SJCRH30 (cell line): ENCODE measurements at places on chromosomes 11 and 22.

- no peak for DNase-seq
These were observed 18.8 kb upstream of the CDKN1C start for GRCh38 chr11:2904153-2905052.

DNA sequence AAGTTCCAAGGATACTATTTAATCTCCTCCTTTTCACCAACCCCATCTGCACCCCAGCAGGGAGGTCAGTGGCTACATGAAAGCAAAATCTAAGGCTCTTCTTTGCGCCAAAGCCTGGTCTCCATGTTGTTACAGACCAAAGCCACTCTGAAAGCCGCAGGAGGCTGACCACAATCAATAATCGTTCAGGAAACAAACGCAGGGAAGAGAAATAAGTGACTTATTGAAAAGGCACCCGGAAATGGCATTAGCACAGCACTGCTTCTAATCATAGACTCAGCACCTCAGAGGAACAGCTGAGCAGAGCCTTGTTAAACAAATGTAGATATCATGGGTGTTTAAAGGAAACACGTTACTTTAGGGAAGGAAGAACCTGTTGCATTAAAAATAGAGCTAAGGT is 183.9 kb downstream of the KIRREL3 start:
- no peak for DNase-seq

- no peak for DNase-seq
These were observed 438.2 kb downstream of the BUD13 start for GRCh38 chr11:116334596-116334995.

DNA sequence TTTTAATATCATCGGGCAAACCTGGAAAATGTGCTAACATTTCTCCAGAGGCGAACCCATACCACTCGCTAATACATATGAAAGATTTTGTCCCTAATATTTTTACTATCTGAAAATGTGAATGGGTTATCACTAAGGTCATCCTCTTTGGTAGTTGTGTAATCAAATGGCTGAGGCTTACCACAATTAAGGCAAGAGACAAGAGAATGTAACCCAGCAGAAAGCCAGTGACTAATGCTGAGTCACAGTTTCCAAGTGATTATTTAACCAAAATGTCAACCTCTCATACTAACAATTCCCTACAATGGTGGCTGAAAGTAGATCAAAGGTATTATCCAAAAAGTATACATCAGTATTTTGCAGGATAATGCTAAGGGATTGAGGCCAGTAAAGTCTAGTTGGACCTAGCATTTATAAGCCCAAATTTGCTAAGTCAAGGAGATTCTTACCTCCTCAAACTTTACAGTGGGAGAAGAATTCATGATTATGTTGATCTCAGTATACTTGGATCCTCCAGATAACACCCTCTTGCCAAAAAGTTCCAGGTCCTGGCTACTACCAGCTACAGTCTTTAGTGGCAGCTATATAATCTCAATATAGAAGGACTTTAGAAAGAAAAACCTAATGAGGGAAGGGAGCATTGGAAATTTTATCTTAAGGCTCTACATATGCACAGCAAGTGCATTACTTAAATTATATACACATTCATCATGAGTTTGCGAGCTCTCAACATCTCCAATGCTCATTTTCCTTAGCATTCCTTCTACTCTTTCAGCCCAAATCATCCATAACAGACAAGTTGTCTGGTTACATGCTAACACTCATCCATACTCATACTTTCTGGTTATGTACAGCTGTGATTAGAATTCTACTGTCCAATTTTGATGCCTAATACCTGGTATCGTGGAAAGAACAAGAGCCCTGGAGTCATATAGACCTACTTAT is 25.4 kb downstream of the SIK3 start:
- DNase-seq: no peak
